ENCODE measurements at places on chromosomes 6 and 20.

DNA sequence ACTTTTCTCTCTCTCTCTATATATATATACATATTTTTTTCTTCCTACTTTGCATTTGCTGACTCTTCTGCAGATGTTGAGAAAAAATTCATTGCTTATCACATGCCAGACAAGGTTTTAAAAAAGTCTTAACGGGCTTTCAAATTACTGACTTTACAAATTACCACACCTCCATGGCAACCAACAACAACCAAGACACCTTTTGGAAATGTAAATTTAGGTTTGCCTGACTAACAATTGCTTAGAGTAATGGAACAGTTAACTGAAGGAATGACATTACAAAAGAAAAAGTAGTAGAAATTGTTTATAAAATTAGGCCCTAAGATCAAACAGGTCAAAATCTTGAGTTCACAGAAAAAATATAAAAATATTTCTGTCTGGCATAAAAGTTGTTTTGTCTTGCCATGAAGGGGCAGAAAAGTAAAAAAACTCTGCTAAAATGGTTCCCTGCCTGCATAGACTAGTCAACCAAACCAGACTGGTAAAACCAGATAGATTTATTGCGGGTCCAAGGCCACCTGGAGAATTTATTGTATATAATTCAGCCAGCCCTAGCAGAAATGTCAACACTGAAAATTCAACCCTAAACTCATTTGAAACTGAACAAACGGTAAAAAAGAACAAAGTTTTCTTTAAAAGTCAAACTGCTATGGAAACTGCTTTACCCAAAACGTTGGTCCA is 92.8 kb upstream of the FRMD1 start:
- DNase-seq, result no peak

DNA sequence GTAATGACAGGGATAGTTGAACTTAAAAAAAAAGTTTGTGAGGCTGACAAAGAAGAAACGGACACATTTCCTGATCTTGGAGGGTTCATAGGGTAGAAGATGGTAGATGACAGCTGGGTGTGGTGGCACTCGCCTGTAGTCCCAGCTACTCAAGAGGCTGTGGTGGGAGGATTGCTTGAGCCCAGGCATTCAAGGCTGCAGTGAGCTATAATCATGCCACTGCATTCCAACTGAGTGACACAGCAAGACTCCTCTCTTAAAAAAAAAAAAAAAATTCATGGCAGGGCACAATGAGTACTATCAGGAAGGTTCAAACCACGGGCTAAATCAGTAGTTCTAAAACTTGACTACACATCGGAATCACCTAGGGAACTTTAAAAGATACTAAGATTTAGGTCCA is 2.0 kb upstream of the MICA start:
- peak; percentile 80 for DNase-seq

- DNase-seq, result no peak
Observed at GRCh38 chr6:118501765-118502164, 46.3 kb upstream of the PLN start.

GRCh38 chr20:50191544-50192363 is 1.1 kb downstream of the CEBPB start:
- peak; percentile 79 for DNase-seq

DNA sequence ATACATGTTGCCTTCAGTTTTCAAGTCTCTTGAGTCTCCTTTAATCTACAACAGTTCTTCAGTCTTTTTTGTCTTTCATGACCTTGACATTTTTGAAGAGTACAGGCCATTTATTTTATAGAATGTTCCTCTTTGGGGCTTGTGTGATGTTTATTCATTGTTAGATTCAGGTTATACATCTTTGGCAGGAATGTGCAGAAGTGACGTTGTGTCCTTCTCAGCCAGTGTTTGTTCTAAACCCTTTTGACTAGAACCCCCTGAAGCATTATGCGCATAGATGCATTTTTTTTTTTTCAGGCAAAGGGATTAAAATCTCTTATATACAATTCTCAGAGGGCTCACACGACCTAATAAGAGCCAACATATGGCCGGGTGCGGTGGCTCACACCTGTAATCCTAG is 11.2 kb upstream of the NCOA5 start:
- DNase-seq, result no peak

DNA sequence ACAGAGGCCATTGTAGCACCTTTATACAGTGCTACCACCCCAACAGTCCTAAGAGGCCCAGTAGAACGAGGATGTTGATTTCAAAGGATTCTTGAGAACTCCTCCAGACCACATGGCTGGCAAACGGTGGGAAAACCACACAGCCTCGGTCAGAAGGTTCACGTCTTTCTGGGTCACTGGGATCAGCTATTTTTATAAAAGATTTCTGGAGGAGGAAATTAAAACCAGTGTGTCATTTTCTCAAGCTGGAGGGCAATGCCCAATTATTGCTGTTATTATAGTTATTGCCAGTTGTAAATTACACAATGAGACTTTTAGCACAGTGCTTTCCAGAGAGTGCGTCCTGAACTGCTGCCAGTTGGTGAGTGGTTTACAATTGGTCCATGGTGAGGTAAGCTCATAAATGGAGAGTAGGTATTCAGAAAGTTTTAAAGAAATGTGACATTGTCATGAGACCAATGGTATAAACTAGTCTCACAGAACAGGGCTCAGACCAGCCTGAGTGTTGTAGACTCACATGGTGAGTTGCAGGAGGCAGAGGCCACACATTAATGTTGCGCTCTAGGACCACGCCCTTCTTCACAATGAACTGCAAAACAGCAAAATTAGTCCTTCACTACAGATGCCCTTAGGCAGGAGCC is 8.4 kb upstream of the PPP1R14C start:
- no peak for DNase-seq

GRCh38 chr6:163397326-163397725 is 17.2 kb upstream of the QKI start:
- no peak for DNase-seq

GRCh38 chr6:156950084-156950483 is 172.9 kb downstream of the ARID1B start:
- no peak for DNase-seq

DNA sequence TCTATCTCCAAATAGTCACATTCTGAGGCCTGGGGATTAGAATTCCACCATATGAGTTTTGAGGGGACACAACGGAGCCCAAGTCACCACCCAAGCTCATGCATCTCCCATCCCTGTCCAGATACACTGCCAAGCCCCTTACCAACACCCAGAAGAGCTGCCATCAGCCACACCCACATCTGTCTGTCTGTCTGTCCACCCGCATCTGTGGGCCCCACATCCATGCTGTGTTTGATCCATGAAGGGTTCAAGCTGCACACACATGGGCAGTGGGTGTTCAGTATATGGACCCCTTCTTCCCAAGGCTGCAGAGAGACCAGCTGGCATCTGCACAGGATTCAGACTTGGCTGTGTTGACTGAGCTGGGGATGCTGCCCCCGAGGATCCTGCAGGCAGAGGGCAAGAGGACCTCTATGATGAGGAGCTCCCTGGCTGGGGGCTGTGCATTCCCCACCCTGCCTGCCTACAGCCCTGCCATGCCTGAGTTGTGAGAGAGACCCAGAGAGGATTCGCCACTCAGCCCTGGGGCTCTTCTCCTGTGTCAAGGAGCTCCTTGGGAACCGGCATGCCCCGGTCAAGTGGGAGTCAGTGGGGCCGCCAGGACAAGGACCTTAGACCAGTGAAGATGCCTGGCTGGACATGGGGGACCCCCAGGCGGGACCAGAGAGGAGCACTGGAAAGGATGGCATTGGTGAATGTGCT is 206.4 kb downstream of the SYNDIG1 start:
- DNase-seq, result no peak

DNA sequence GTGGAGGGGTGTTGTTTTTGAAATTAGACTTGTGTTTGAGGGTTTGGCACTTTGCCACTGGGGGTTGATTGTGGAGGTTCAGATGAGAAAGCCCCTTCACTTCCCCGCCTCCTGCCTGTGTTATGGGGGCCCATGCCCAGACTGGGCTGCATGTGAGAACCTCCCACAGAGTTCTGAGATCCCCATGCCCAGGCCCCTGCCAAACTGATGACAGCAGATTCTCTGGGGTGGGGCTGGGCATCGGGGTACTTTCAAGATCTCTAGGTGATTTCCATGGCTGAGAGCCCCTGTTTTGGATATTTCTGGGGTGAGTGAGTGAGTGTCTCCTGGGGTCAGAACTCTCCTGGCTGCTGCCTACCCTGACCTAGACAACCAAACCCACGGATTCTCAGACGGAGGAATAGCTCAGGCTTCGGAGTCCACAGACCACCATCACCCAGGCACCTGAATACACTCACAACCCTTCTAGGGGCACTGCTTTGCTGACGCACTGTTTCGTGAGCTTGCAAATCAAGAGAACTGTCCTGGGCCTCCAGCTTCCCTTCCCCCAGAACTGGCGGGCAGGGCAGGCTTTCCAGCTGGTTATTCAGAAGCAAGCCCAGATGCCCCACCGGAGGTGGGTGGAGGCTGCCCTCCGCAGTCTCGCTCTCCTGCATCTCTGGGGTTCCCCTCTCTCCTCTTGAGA is 6.3 kb downstream of the BCAS1 start:
- no peak for DNase-seq

DNA sequence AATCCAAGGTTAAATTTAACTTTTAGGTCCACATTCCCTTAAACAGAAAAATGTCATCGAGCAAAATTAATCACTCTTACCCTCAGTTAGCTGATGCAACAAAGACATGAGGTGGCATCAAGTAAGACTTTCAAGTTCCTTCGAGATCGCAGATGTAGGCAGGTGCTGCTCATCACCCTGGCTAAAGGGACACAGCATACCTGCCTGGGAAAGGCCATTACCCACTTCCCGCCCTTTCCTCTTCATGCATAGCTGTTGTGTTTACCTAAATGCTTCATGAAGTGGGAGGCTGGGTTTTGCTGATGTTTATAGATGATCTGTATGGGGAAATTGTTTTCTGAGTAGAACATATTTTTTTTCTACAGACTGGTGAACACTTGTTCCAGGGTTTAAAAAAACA is 67.7 kb downstream of the GFRA4 start:
- no peak for DNase-seq

DNA sequence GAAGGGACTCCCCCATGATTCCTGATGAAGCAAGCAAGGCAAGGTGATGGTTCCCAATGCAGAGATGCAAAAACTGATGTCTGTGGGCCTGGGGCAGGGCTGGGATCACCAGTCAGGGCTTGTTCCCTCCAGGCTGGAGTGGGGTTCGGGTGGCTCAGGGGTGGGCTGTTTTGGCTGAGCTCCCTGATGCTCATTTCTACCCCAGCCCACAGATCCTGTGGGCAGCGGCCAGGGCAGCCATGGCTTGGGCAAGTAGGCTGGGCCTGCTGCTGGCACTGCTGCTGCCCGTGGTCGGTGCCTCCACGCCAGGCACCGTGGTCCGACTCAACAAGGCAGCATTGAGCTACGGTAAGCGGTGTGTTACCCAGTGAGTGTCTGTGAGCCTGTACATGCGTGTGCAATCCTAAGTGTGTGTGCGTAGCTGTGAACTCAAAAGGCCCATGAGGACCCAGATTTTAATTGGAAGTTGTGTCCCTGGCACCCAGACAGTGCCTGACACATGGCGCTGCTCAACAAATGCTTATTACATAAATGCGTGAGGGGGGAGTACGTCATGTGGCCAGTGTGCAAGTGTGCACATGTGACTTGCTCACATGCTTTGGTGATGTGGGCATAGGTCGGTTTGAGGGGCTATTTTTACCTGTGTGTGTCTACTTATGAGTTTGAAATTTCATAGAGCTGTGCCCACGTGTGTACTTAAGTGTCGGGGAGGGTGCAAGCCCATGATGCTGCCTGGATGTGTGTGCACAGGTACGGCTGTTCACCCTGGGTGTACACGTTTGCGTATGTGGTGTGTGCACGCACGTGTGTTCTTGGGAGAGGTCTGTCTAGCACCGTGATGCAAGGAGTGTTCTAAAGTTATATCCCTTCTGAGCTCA is 1.1 kb downstream of the BPIFB2 start:
- no peak for DNase-seq

- peak; percentile 18 for DNase-seq
Observed at GRCh38 chr6:160917572-160917971, 74.0 kb upstream of the MAP3K4 start.

GRCh38 chr20:61331543-61331942 is 79.5 kb downstream of the CDH4 start:
- DNase-seq, result peak; percentile 2

- DNase-seq, result no peak
Observed at GRCh38 chr6:64920257-64920656, 786.8 kb downstream of the EYS start.

DNA sequence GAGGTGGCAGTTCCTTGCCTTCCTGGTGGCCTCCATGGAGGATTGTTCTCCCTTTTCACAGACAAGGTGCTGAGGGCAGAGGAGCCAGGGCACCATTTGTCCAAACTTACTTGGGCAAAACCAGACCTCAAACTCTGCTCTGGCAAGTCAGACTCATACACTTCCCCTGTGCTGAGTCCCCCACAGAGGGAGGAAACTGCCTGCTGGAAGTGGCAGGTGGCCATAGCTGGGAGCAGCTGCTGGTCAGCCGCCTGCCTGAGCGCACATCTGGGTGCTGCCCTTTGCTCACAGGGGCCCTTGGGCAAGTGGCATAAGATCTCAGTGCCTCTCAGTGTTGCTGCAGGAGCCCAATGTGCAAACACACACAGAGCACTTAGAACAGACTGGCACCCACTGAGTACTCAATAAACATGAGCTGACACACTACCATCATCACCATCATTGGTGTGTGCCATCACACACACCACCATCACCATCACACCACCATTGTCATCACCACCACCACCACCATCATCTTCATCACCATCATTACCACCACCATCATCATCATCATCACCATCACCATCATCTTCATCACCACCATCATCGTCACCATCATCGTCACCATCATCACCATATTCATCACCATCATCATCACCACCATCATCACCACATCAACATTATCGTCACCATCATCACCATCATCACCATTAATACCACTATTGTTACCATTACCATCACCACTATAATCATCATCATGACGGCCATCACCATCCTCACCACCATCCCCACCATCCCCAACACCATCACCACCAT is 17.6 kb downstream of the NOL4L start:
- no peak for DNase-seq

- DNase-seq, result peak; percentile 88
Observed at GRCh38 chr6:75204959-75205775, 686 bp downstream of the COL12A1 start.

DNA sequence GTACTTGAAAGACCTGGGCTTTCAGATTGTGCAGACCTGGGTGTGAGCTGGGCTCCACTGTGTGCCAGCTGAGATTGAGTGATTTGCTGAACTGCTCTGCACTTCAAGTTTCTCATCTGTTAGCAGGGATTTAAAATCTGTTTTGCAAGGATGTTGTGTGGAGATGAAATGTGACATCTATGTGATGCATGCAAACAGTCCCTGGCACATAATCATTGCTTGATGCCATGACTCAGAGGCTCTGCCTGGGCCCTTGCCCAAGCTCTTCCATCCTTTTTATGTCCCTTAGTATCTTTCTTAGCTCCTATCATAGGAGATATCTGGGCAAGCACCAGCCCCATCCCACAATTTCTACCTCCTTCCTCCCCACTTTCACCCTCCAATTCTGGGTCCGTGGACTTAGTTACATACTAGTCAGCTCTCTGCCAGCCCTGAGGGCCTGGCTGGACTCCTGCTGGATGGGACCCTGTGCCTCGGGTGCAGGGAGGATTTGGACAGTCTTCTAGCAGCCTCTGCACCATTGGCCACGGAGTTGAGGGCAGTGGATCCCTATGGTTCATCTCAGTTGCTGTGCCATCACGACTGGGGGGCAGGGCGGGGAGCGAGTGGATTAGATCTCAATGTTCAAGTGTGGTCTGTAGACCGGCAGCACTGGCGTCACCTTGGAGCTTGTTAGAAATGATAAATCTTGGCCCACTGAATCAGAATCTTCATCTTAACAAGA is 103.6 kb downstream of the MAP3K7 start:
- peak; percentile 25 for DNase-seq

- no peak for DNase-seq
Observed at GRCh38 chr20:8115436-8115835, 16.6 kb upstream of the PLCB1 start.

GRCh38 chr6:28474441-28475219 is 31.3 kb upstream of the ZSCAN23 start:
- peak; percentile 63 for DNase-seq
